ENCODE measurements at places on chromosomes 5 and 9. TPM values are rescaled to one million over a fixed set of nuclear protein-coding genes. Genes with fewer than 3 reads are reported as not detected.

RGS7BP gene
- not detected for total RNA-seq

CDO1 gene
- total RNA-seq: 29.2 TPM

PCDHB2 gene
- 1.3 TPM for total RNA-seq

ZNF474 gene
- 0.16 TPM for total RNA-seq

PSD2 gene
- total RNA-seq: under 0.01 TPM
